ENCODE measurements at places on chromosomes 6 and 20.

DNA sequence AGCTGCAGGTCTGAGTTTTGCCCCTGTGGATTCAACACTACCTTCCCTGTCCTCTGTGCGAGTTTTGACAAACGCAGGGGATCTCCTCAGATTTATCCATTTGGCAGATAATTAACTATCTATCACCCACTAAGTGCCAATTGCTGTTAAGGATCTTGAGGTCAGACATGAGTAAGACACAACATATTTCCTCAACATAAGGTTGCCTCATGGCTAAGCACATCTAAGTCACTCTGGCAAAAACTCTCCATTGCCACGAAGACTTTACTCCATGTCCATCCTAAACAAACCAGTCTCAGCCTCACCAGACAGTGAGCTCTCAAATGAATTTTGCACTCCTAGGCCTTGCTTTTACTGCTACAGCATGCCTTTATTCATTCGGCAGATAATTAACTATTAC is 408.4 kb downstream of the MAFB start:
- no peak for DNase-seq

- DNase-seq, result peak; percentile 22
These were observed 15.3 kb upstream of the MMP9 start for GRCh38 chr20:45993197-45993951.

GRCh38 chr20:23188377-23189169 is 102.4 kb upstream of the CD93 start:
- no peak for DNase-seq

GRCh38 chr6:36682328-36683144 is 4.0 kb downstream of the CDKN1A start:
- no peak for DNase-seq

DNA sequence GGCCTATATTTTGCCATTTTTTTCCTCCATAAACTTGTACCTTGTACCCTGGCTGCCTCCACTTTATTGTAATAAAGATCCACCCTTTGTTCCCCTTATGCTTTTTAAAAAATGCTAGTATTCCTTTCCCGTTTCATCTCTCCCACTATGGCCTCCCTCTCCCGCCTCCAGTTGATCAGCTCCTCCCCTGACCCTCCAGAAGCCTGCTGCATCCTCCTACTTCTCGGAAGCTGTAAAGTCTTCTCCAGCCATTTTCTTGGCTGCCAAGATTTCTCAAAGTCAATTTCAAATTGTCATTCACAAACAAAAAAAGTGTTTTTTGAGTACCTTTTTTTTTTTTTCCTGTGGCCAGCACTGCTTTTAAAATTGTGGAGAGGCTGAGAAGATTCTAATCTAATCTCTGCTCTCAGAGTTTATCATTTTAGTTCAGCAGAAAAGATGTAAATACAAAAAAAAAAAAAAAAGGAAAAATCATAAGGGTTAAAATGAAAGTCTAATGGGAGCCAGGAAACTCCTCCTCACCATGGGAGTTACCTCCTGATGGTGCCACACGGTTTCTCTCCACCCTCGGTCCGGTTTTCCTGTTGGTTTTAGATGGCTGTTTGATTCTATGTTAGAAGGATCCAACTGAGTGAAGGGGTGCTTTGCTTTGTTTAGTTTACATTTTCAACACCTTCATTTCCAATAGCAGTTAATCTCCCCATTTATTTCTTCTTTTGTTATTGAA is 103.0 kb upstream of the KCNK16 start:
- DNase-seq, result peak; percentile 50

DNA sequence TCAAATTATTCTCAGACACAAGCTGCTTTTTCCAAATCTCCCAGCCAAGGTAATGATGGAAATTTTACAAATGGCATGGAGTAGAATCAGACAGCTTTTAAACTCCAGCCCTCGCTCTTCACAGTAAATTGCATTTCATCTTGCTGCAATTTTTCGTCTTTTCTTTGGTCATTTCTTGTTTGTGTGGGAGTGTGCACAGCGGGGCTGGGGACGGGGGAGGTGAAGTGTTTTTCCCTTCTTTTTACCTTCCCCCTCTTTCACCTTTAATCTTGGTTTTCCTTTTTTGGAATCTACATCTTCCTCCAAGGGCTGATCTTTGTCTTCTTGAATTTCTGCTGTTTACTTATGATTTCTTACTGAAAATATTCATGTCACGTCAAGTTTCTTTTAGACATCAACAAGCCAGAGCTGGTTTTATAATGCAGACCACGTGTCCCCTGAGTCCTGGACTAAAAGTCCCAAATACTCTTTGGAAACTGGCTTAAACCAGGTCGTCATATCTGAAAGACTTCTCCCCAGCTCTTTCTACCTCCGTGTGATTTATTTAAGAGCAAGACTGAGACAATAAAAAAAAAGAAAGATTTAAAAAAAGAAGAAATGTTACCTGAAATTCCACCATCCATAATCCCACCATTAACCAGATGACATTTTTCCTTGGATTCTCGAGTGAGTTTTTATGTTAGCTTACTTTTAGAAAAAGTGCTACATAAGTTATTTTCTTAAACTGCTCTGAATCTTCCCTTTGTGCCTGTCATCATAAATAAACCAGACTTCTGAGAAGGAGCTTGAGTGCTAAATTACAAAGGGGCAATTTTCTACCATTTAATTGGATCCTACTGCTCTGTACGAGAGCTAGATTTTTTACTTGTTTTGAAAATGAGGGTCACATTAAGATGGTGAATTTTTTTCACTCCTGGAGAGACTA is 52.0 kb downstream of the MAP3K5 start:
- DNase-seq, result no peak

DNA sequence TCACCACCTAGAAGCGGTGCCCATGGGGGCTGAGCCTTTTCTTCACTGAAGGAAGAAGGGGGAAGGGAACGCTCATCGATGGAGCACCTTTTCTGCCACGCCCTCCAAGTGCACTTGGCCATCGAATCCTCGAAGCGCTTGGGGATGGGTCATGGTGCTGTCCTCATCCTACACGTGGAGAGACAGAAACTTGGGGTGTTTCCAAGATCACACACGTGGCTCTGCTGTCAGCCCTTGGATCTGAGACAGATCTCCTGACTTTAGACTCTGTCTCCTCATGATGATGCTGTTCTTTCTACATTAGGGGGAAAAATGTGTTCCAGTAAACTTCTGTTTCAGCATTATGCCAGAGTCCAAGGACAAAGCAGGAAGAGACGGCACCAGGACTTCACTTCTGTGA is 78.5 kb downstream of the SYNDIG1 start:
- no peak for DNase-seq

GRCh38 chr6:17762651-17763050 is 55.9 kb upstream of the NUP153 start:
- DNase-seq, result no peak

DNA sequence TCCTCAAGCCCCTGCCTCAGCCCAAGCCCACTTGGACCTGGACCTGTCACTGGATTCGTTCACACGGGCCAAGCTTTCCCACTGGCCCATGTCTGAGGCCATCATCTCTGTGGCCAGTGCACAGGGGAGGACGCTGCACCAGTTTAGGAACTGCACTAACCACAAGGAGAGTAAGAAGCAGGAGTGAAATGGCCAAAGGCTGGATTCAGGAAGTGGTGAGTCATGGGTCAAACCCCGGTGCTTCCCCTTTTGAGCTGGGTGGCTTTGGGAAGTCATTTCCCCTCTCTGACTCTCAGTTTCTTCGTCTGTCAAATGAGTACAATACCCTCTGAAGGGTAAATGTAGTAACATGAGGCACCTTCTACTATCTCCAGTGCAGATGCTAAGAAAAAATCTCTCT is 87.9 kb downstream of the CD40 start:
- DNase-seq, result peak; percentile 58

DNA sequence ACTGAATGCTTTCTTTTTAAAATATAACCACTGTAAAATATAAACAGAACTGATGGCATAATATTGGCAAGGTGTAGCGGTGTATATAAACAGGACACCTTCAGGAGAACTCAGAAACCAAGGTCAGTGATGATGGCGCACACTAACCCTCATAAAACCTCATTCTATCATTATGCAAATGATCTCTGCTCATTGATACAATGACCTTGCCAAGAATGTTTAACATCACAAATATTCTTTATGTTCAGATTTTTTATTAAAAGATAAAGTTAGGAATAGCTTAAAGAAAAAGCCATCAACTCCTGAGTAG is 48.6 kb upstream of the DST start:
- DNase-seq, result no peak

DNA sequence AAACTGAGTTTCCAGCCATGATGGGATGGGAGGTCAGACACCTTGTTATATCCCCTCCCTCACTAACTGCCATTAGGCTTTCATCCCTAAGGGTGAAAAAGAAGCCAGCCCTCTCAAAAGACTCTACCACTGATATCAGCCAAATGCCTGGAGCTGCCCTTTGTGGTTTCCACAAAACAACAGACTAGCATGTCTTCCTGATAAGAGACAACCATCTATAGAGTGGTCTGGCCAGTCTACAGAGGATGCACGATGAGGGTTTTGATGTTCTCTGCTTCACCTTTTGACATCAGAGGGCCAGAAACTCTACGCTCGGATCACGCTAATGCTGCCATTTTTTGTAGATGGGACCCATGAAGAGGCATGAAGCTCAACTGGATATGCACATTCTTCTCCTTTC is 61.7 kb upstream of the ARHGAP18 start:
- no peak for DNase-seq

DNA sequence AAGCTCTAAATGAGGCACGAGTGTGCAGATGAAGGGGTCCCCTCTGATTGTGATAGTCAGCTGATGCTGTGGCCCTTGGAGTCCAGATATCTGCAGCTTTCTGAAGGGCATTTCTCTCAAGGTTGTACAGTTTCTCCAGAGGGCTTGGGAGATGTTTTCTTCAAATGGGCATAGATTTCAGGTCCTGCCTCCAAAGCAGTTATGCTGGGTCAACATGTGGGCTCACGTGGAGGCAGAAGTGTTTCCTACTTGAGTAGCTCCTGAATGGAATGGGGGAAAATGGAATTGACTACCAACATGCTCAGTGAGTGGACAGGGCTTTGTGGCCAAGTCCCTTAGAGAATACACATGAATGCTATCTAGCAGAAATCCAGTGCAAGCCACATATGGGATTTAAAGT is 360.7 kb downstream of the SAMD5 start:
- no peak for DNase-seq

GRCh38 chr20:64082820-64083377 is 1.3 kb downstream of the LKAAEAR1 start:
- DNase-seq, result no peak

GRCh38 chr6:168145747-168146596 is 67.0 kb upstream of the FRMD1 start:
- DNase-seq, result no peak

GRCh38 chr6:157143171-157143889 is 180.0 kb downstream of the TMEM242 start:
- DNase-seq, result peak; percentile 92

- no peak for DNase-seq
These were observed 23.5 kb downstream of the UCKL1 start for GRCh38 chr20:63932606-63933160.

DNA sequence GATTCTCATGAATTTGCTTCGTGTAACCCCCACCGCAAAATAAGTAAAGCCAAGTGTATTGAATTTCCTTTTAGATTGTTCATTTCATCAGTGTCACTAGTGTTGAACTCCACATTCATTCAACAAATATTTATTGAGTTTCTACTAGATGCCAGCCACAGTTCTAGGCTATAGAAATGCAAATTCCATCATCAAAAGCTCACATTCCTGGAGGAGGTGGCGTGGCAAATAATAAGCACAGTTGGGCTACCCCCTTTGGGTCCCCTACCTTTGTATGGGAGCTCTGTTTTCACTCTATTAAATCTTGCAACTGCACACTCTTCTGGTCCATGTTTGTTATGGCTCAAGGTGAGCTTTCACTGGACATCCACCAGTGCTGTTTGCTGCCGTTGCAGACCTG is 12.7 kb upstream of the ME1 start:
- DNase-seq, result no peak

DNA sequence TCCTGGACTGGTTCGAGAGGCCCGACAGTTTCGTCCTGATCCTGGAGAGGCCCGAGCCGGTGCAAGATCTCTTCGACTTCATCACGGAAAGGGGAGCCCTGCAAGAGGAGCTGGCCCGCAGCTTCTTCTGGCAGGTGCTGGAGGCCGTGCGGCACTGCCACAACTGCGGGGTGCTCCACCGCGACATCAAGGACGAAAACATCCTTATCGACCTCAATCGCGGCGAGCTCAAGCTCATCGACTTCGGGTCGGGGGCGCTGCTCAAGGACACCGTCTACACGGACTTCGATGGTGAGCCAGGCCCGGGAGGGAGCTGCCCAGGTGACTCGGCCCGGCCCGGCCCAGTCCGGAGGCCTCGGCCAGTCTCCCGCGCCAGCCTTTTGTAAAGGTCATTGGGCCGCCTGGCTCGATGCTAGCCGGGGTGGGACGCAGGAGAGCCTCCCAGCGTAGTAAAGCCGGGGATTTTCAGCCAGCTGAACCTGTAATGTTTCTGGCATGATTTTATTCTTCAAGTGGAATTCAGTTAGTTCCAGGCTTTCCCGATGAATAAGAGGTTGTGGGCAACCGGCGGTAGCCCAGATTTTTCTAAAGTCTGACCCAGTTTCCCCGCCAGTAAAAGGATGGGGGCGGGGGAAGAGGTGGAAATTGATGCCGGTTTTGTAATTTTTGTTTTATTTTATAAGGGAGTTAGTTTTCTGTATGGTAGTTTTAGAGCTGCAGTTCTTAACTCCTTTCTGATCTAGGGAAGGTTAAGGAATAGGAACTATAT is 1.4 kb downstream of the PIM1 start:
- DNase-seq, result peak; percentile 33

DNA sequence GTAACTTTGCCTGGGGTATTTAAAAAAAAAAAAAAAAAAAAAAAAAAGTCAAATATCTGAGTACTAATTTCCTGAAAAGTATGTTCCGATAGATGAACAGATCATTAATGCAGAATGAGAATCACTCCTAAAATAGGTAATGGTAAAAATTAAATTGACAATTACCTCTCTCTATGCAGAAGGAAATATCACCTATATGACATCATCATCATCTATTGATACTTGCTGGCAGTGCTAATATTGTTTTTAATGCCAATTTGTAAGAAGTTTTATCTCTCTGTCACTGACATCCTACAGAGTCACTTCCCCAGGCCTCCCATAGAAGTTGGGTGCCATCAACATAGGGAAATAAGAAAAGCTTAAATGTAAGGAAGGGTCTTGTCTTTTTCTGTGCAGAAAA is 29.9 kb downstream of the ADNP start:
- DNase-seq, result no peak

GRCh38 chr6:4369616-4370015 is 234.2 kb upstream of the ECI2 start:
- peak; percentile 88 for DNase-seq

- no peak for DNase-seq
These were observed 103.9 kb downstream of the EPM2A start for GRCh38 chr6:145631374-145631773.

GRCh38 chr20:57252559-57253162 is 13.8 kb downstream of the BMP7 start:
- no peak for DNase-seq

All from fibroblast of pulmonary artery (primary cell).